ENCODE measurements at places on chromosomes 7 and 10.

GRCh38 chr7:150973571-150974451 is 4.3 kb downstream of the KCNH2 start:
- DNase-seq, result peak; percentile 88

- no peak for DNase-seq
Observed at GRCh38 chr7:105352018-105352612, 36.6 kb downstream of the SRPK2 start.

DNA sequence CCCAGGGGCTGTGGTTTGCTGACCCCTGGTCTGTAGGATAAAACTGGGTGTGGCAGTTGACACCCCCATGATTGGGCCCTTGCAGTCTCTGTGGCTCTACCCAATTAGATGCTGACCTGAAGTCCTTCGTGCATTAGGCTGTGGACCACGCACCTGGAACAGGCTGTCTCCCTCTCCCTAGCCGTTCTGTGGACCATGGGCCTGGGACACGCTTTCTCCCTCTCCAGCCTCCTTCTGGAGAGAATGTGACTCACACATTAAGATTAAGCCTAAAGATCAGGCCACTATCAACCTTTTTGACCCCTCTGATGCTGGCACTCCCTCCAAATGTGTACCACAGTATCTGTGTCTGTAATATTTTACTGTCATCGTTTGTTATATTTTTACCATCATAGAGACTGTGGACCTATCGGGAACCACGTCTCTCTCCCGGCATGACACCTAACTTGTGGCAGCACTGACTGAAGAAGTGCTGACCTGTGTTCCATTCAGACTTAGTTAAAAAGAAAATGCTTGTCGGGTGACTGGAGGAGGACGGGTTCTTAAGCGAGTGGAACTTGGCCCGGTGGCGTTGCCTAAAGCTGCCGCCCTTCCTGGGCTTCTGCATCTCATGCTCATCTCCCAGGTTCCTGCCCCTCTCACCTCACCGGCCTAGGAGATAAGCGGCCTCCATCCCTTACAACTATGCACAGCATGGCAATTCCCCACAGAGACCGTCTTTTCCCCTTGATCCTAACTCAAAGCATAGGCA is 92.8 kb downstream of the WDR37 start:
- no peak for DNase-seq

- no peak for DNase-seq
Observed at GRCh38 chr7:70553364-70553763, 578.6 kb upstream of the GALNT17 start.

- DNase-seq, result no peak
Observed at GRCh38 chr7:37633048-37633447, 50.5 kb upstream of the GPR141 start.

DNA sequence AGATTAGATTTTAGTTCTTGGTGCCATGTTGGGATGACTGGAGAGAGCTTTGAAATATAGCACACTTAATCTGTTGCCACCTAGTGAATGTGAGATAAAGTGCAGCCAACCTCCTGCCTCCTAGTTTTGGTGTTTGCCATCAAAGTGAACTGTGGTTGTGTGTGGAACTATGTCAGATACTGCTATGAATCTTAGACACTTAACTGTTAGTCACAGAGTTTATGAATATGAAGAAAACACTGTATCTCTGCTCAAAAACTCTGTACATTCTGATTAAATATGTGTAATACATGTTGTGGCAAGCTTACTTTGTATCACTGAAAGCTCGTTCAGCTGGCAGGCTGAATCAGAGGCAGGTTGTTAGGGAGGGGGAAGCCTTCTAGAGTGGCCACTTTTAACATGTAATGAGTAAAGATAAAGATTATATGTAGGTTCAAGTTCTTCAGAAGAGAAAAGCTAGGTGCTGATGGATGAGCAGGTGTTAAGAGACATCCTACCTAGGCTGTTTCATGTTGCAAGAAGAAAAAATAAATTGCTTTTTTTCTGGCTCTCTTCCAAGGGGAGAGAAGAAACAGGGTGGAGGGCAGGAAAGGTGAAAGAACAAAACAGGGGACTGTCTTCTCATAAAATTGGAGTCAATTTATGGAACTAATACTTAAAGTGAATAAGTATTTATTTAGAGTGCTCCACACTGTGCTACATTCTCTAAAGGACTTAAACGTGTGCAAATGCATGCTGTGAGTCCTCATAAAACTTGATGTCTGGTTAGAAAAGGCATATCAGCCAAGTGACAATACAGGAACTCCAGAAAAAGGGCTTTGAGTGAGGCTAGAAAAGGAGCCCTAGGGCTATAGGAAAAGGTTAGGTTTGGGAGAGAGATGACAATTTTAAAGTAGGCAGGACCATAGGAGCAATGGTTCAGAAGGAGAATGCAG is 14.1 kb upstream of the LAMB1 start:
- DNase-seq, result peak; percentile 8

- no peak for DNase-seq
Observed at GRCh38 chr10:125014086-125014830, 72.3 kb downstream of the ZRANB1 start.

- no peak for DNase-seq
Observed at GRCh38 chr7:116521046-116521664, 3.7 kb upstream of the CAV1 start.

DNA sequence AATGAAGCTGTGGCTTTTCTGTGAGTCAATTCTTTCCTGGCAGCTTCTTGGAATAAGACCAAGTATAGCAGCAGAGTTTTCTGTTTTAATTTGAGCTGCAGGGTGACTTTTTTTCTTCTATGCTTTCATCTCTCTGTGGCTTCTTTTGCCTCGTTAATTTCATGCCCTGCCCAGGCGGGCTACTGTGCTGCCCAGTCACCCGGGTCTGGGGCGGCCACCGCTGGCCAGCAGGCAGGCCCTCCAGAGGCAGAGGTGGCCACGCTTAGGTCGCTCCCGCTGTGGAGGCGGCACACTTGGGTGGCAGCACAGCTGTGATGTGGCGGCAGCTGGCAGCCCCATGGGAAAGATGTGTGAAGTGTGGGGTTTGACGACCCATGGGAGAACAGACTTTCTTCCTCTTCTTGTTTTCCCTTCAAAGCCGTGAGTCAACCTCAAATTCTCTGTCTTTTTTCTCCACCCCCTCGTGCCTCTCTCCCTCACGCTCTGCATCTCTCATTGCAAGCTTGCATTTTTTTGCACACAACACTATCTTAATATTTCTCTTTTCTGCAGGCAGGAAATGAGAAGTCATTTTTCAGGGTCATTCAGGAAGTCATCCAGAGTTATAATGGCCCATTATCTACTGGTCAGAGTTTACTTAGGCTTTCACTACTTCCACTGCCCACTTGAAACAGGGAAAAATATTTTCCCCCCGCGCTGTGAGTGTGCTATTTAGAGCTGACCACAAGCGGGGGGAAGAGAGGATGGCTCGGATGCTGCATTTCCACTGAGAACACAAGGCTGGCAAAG is 67.8 kb downstream of the EGFR start:
- no peak for DNase-seq

GRCh38 chr10:76033457-76034196 is 602.2 kb downstream of the LRMDA start:
- peak; percentile 63 for DNase-seq

DNA sequence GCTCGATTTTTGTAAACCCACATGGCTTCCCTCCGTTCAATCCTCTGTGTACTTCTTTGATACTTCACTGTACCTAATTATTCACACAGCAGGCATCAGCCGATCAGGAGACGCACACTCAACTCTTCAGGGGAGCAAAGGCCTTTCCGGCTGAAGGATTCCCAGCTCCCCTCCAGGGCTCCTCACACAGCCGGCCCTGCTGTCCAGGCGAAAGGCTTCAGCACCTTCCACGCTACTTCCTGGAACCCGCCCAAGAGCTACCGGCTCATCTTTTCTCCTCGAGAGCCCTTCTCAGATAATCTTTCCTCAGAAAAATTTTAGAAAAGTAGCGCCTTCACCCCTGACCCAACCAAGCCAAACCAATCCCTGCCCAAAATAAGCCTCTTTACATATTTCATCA is 270.4 kb downstream of the ZMYND11 start:
- DNase-seq, result no peak

GRCh38 chr10:7792541-7792940 is 4.6 kb downstream of the ATP5F1C start:
- DNase-seq, result no peak
